Heart left ventricle (tissue), 16 donors: ENCODE measurements at places on chromosomes 11 and 22. TPM values are rescaled to one million over a fixed set of nuclear protein-coding genes. Genes with fewer than 3 reads are reported as not detected.

DNA sequence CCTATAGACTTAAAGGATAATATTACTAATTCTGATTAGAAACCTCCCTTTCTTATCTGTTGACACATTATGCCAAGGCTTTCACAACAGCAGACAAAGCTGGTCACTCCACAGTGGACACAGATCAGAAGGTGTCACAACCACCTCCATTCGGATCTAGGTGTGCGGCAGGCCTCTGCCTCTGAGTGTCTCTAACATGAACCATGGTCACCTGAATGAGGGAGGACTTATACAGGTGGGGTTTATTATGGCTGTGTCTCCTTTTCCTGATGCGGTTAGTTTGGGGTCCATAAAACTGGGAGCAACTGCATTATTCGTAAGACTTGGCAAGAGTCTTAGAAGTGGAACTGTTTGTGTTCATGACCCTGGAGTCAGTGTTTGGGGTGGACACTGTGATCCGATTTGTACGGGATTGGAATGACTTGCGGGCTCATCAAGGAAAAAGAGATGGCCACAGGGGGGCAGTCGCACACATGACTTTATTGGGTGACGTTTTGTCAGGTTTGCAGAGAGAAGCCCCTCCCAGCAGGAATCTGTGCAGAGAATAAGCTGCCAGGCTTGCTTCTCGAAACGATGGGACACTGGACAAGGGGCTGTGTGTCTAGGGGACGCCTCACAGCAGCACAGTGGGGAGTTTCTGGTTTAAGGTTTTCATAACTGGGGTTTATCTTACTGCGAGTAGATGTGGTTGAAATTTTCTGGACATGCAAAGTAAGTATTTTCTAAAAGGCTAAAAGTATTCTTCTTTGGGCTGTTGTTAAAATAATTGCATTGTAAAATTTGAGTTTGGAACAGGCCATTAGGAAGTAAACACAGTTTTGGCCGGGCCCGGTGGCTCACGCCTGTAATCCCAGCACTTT, 90.6 kb downstream of the GAB4 start:
- DNase-seq, result peak; percentile 18

DNA sequence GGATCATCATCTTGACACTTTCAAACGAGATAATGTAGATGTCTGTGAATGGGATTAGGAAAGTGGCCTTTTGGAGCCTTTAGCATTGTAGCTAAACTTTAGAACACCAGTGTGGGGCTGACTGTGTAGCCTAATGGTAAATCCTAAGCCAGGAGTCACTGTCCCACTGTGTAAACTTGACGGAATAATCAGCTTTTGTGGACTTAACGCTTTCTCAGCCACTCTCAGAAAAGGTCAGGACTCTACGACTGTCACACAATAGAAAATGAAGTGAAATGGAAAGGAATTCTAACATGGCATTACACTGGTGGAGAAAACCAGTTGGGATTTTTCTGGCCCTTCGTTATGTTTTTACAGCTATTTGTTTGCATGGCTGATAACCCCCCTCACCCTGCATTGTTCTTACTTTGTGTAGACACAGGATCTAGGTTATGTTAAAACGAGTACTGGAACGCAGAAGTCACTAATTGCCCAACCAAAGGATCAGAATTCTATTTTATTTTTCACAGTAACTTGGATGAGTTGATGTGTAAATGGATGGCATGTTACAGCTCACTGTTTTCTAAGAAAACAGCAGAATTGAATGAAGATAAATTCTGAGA, 22.0 kb upstream of the GRAMD1B start:
- DNase-seq, result no peak

DNA sequence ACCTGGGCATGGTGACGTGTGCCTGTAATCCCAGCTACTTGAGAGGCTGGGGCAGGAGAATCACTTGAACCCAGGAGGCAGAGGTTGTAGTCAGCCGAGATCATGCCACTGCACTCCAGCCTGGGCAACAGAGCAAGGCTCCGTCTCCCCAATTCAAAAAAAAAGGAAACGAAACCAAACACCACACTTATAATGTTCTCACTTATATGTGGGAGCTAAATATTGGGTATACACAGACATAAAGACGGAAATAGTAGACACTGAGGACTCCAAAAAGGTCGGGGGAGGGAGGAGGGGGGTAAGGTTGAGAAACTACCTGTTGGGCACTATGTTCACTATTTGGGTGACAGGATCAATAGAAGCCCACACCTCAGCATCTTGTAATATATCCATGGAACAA, 94.3 kb downstream of the GAB2 start:
- no peak for DNase-seq

MYOD1 gene
- not detected for total RNA-seq

DNA sequence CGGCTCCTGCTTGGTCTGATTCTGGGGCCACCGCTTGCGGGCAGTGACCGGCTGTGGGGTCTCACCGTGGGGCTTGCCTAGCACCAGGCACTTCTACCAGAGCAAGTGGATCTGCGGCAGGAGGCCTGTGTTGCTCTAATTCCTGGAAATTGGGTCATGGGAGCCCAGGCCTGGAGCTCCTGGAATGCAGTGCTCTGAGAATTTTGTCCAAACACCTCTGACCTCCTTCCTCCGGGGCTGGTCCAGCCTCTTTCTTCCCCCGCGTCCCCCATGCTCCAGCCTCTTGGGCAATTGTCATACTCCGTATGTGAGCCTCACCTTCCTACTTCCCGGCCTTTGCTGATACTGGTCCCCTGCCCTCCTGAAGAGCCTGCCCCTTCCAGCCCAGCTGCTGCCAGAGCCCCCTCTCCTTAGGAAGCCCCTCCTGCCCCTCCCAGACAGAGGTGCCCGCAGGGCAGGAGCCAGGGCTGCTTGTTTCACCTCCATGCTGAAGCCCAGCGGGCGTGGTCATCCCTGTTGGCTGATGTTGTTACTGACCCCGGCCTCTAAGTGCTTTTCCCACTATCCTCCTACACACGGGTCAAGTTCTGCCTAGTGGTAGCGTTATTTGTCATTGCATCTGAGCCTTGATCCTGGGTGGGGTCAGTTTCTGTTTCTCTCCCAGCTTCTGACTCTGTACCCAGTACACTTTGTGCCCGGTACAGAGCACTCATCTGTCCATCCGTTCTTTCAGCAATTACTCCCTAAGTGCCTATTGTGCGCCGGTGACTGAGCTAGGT, 9.6 kb downstream of the MGAT3 start:
- DNase-seq, result no peak

- no peak for DNase-seq
These were observed 1.1 kb upstream of the RASSF10 start for GRCh38 chr11:13008061-13008435.
